Fibroblast of skin of right quadriceps (primary cell): ENCODE measurements at places on chromosomes 1 and 21.
A peak's percentile ranks its signal among the peaks of the same experiment; 100 is the strongest.

DNA sequence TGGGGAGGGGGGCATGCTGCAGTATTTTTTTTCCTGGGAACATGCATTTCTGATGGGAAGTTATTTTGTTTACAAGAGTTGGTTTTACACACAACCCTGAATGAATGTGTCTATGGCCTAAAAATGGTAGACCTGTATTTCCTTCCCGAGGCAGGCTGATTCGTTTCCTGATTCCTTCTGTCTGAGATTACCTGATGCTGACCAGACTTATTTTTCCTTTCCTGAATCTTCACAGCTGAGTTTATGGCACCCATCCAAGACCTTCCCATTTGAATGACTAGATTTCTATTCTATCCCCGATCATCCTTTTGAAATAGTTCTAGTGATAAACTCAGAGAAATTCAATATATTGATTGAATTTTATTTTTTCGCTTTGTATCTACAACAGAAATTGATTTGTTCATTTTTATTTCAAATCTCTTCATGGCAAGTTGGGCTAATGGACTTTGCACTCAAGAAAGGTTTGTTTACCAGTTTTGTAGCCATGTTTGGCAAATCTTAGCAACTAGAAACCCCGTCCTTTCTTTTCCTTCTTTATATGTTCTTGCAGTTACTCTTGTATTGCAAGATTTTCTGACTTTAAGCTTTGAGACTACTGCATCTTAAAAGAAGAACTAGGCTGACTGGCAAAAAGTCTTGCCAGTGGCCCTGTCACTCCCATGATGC lies 15.9 kb upstream of the PLEKHM2 start:
- DNase-seq = no peak

- no peak for DNase-seq
These were observed 89.3 kb upstream of the CNIH3 start for GRCh38 chr1:224526771-224527170.

DNA sequence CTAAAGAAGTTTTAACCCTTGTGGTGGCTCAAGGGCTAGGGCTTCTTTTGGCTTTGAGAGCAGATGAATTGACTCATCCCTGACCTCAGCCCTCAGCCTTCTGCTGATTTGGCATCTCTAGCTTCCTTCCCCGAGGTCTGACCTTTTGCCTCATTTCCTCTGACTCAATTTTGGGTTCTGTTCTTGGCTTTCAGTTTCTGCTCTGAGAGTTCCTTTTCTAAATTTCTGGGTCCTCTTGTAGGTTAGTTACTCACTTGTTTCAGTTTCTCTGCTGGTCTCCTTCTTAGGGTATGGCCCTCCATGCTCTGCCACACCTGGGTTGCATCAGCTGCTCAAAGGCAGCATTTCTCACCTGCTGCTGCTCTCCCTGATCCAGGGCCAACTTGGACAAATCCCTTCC lies 19.4 kb downstream of the PDE4B start:
- DNase-seq = peak; percentile 82

DNA sequence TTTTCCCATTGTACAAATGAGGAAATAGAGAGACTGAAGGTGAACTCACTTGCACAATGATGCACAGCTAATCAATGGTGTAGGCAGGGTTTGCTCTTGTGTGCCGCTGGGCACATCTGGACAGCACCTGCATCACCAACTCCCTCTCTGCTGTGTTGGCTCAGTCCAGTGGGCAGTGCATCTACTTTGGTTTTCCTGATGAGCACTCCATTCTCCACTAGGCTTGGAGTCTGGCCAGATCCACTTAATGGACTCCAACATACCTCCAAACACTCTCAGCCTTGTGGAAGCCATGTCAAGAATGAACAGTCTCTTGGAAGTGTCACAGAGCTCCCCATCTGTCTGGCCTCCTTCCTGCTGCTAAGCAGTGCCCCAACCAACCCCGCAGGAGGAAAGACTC lies 152.2 kb downstream of the HIVEP3 start:
- DNase-seq = peak; percentile 52

- no peak for DNase-seq
These were observed 16.2 kb upstream of the AGO3 start for GRCh38 chr1:35914717-35915116.
